ENCODE measurements at places on chromosomes 1 and 21.
A peak's percentile ranks its signal among the peaks of the same experiment; 100 is the strongest.

DNA sequence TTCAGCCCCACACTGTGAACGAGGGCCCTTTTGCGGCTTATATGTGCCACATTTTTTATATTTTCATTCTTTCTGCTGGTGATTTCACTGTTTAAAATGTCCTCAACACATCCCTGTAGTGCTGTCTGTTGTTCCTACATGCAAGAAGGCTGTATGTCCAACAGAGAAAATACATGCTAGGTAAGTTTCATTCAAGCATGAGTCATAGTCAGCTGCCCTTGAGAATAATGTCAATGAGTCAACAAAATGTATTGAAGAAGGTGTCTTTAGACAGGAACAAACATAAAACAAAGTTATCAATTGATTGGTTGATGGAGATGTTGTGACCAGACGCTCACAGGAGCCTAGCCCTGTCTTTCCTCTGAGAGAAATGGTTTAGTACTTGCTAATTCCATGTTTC is 553.4 kb downstream of the PLPP3 start:
- DNase-seq = no peak

DNA sequence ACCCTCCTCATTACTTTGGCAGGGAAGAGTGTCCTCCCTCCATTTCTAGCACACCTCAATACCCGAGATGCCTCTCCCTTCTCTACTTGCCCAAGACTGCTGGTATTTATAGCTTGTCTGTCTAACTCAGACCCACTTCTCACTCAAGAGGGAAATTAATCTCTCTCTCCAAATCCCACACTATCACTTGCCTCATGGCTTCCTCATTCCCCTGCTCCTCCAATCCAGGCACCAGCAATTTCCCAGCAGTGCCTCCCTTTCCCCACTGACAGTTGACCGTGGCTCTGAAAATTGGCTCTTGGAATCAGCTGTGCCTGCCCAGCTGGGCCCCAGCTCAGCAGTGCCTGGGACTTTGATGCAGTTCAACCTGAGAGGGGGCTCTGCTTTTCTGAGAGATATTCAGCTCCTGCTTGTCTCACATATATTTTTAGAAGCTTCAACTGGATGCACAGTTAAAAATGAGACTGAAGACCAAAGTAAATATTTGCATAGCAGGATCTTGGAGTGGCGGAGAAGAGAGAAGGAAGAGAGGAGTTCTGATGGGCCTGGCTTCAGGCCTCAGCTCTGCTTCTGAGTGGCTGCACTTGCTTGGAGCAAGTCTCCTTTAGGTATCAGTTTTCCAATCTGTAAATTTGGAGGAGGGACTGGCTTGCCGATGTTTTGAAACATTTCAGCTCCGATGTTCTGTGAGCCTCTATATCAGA is 81.1 kb upstream of the SPATA6 start:
- no peak for DNase-seq

GRCh38 chr1:236748268-236748870 is 46.7 kb upstream of the MTR start:
- DNase-seq = no peak

- DNase-seq = no peak
These were observed 6.3 kb downstream of the NGF start for GRCh38 chr1:115331558-115332331.

DNA sequence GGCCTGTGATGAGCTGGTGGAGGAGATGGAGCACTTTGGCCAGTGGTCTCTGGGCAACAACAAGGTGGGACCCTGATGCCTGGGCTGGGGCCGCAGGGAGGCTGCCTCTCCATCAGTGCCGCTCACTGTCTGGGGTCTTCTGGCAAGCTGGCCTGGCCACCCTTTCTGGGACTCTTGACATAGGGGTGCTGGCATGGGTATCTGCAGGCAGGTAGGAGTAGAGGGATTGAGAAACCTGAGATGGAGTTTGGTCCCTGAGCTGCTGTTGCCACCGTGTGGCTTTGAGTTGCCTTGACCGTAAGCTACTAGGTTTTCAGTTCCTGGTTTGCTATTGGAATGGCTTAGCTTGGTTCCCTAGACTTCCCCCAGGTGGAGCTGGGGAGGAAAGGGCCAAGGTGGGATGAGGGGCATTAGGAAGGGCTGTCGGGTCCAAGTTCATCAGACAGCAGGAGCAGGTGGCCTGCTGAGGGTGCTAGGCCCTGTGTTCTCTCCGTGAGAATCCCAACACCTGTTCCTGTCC is 13.2 kb upstream of the MFN2 start:
- DNase-seq = peak; percentile 28

DNA sequence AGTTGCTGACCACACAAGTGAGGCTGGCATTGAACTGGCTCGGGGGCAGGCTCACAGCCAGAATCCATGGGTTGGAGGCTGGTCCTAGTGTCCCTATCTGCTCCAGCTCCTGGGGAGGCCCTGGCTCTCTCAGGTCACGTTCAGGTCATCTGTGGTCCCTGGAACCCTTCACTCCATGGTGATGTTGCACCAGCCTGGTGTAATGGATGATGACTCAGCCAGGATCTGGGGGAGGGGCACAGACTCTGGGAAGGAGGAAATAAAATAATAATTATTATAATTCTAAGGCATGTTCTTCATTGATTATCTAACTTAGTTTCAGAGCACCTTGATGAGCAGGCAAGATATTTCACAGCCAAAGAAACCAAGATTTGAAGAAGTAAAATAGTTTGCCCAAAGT is 26.6 kb upstream of the FCRL4 start:
- no peak for DNase-seq

- DNase-seq = no peak
These were observed 80.9 kb upstream of the IRF2BP2 start for GRCh38 chr1:234690872-234691271.

DNA sequence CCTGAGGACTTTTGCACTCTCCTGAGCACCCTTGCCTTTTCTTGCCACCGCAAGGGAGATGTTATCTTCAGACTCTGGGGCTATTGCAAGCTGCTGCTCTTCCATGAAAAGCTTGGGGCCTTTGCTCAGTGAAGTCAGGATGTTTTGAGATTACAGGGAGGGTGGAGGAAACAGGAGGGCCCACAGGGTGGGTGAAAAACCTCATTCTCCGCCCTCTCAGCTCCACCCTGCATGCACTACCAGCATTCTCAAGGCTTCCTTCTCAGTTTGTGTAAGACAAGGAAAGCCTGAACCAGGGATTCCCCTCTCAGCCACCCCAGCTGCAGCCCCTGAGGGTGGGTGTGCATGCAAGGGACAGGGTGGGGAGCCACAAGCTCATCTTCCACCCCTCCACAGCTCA is 25.8 kb upstream of the ZNF648 start:
- no peak for DNase-seq

GRCh38 chr1:29631361-29631760 is 395.0 kb downstream of the PTPRU start:
- peak; percentile 44 for DNase-seq

GRCh38 chr1:113389359-113389952 is 859 bp upstream of the MAGI3 start:
- no peak for DNase-seq

GRCh38 chr1:201360901-201361651 is 16.4 kb downstream of the TNNT2 start:
- DNase-seq = no peak

GRCh38 chr1:47226121-47226838 is 5.7 kb downstream of the TAL1 start:
- DNase-seq = peak; percentile 13

GRCh38 chr1:232940262-232940661 is 10.1 kb upstream of the NTPCR start:
- DNase-seq = no peak

- DNase-seq = no peak
These were observed 165.4 kb downstream of the MRPL39 start for GRCh38 chr21:25441835-25442234.

GRCh38 chr1:53644496-53644895 is 94.5 kb downstream of the GLIS1 start:
- no peak for DNase-seq

- no peak for DNase-seq
These were observed 49.5 kb upstream of the VANGL1 start for GRCh38 chr1:115592264-115592663.

GRCh38 chr21:41627428-41627827 is 119.5 kb upstream of the TMPRSS2 start:
- DNase-seq = no peak

DNA sequence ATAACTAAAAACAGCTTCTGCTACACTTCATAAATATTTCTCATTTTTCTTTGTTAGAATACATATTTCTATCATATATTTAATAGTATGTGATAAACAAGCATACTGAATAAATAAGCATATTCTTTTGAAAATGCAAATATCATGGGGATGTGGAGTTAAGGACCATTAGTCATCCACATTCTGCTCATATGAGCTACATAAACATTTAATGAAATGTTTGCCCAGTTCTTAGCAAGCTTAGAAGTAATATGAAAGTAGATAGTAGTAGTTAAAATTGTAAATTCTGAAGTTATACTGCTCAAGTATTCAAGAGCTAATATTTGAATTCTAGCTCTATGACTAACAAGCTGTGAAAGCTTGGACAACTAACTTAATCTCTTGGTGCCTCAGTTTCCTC is 10.1 kb upstream of the GORAB start:
- no peak for DNase-seq
